H7 (cell line): ENCODE measurements at places on chromosomes 2 and 18.

GRCh38 chr2:69743847-69744264, 1.9 kb downstream of the ANXA4 start:
- no peak for DNase-seq

DNA sequence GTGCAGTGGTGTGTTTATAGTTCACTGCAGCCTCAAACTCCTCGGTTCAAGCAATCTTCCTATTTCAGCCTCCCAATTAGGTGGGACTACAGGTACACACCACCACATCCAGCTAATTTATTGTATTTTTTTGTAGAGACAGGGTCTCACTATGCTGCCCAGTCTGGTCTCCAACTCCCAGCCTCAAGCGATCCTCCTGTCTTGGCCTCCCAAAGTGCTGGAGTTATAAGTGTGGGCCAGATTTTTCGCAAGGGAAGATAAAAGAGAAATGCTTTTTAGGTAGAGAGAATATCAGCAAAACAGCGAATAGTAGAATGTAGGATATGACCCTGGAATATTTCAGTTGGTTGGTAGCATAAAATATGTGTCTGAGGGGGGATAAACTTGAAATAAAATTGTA, 4.3 kb downstream of the DDX1 start:
- DNase-seq, result no peak

DNA sequence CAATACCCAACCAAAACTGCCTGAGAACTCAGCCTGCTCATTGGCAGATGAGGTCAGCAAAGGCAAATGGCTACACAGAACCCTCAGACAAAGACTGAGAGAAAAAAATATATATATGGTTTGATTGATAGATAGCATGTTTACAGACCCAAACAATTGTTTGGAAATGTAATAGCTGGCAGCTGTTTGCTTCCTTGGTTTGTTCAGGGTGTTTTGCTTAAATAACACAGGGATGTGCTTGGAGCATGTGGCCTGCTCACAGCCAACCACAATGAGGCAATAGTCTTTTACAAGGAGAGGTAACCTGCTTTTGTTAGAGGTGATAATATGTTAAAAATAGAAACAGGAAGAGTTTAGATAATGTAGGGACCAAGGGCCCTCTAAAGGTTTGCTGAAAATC, 84.5 kb downstream of the PDK1 start:
- no peak for DNase-seq

DNA sequence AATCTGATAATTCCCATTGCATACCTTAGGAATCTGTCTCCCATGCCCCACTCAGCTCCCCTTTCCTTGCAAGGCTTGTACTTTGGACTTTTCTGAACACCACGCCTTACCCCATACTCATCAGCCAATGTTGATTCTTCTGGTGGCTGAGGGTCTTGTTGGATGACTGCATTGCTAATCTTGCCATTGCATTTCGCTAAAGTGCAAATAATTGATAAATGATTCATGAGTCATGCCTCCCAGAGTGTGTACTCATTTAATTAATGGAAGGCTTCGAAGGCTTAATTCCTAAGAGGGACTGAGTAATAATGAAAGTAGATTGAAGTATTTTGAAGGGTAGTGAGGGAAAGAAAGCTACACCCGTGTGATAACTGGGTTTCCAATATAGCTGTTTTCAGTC, 28.0 kb upstream of the PPP1R1C start:
- no peak for DNase-seq

DNA sequence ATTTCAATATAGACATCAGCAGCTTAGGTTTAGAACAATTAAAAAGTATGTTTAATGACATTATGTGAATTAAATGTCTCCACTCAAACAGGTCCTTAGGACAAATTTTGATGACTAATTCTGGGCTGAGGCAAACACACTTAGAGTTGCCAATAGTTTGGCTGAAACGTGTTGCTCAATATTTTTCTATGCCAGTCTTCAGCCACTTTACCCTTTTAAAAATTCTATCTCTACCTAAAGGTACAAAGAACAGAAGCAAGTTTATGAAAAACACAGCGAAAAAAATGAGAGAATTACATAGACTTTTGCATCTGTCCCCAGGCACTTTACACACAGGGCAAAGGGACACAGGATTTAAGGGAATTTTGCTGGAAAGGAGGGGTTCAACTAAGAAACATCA, 4.5 kb downstream of the IDH1 start:
- no peak for DNase-seq

DNA sequence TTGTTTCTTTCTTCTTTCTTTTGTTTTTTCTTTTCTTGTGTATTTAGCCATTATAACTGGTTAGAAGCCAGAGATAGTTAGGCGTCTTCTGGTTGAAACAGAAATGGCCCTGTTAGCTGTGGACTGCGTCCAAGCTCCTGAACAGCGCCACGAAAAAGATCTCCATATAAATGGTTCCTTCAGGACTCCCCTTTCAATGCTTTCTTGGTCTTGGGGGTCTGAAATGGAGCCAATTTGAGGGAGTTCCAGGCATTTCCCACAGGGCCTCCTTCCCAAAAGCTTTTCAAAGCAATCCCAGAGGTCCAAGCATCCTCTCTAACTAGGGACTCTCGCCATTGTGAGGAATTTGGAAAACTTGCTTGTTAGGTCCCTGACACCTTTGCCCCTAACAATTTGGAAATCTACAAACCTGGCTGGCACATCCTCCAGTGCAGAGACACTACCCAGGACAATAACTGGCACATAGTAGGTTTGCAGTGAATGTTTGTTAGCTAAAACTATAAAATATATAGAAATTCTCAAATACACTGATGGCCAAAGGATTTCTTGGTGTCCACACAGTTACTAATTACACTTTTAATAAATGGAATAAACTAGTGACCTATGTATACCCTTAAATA, 80.1 kb downstream of the MYCN start:
- DNase-seq, result no peak

- DNase-seq, result no peak
Observed at GRCh38 chr2:62554440-62554839, 48.4 kb upstream of the TMEM17 start.

DNA sequence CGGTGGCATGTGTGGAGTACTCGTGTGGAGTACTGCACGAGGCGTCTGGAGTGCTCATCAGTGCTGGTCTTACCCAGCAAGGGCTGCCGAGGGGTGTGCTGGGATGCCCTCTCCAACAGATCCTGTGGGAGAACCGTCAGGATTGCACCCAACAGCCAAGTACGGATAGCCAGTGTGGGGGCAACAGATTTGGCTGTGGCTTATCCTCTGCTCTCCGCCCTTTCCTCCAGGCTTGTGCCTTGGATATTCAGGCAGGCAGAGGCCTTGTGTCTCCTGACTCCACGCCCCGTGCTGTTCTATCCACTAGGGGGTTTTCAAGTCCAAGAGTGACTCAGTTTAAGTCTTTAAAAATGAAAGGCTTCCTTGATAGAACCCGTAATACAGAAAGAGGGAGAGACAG, 321.0 kb upstream of the HS6ST1 start:
- no peak for DNase-seq

DNA sequence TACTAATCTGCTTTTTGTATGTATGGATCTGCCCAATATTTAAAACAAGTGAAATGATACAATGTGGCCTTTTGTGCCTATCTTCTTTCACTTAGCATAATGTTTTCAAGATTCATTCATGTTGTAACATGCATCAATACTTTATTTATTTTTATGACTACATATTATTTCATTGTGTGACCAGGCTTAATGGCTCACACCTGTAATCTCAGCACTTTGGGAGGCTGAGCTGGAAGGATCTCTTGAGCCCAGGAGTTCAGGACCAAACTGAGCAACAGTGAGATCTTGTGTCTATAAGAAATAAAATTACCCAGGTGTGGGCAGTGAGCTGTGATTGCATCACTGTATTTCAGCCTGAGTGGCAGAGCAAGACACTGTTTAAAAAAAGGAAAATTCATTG, 33.2 kb downstream of the SPOPL start:
- no peak for DNase-seq

GRCh38 chr2:124318913-124319312, 293.8 kb downstream of the CNTNAP5 start:
- DNase-seq, result no peak

GRCh38 chr2:24917086-24917485, 3.0 kb downstream of the ADCY3 start:
- no peak for DNase-seq

- no peak for DNase-seq
Observed at GRCh38 chr2:66236816-66237802, 197.8 kb upstream of the MEIS1 start.

DNA sequence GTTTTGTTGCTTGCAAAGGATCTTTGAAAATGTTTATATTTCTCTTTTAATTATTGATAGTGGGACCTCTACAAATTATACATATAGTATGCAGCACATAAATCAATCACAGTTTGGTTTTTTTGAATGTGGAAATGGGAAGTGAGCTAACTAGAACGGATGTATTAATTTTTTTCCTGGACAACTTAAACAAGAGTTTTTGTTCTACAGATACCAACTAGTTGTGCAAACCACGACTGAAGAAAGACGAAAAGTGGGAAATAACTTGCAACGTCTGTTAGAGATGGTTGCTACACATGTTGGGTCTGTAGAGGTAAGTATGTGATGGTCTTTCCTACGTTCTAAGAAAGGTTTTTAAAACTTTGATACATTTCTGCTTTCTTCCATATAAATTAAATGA, 39.2 kb downstream of the NDC80 start:
- no peak for DNase-seq

DNA sequence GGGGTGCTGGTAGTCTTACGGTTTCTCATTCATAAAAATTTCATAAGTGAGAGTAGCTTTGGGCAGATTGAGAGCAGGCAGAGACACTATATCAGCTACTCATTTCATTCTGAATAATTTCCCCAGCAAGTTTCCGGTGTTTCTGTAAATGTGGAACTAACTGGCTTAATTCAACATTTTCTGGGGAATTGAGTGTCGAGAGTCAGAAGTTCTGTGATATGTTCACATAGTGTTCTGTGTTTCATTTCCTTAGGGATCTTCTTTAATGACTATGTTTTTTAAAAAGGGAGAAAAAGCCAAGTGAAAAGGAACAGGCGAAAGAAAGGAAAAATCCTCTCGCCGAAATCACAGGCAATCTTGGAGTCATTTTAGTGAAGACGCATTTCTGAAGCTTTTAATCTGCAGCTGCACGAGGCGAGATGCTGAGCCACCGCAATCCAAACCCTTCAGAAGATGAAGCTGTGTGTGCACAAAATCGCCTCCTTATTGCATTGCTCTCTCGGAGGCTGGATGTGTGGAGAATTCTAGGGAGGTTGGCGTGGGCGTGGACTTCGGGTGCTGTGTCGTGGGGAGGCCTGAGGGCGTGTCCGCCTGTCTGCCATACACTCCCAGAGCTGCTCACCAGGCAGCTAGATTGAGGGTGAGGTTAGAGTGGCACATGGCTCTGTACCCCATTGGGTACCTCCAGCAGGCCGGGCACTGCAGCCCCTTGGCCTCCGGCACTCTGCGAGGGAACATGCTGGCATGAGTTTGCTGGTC, 38.4 kb upstream of the HDAC4 start:
- DNase-seq, result no peak

GRCh38 chr2:25983735-25984134, 1.4 kb upstream of the KIF3C start:
- no peak for DNase-seq

GRCh38 chr18:61637905-61638595, 254.8 kb downstream of the RNF152 start:
- DNase-seq, result peak; percentile 38

DNA sequence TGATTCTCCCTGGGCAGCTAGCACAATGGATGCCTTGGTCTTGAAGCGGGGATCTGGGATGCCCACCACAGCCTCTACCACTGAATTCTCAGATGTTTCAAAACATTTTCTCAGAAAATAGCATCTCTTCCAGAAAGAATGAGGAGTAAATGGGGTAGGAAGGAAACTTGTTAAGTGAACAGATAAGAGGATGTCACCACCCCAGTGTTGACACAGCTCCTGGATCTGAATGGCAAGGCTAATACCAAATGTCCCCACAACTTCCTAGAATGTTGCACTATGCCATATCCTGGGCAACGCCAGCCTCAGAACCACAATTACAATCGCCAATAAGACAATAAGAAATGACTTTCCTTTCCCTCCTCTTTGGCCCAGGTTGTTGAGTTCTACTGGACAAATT, 177.2 kb downstream of the BCL11A start:
- DNase-seq, result no peak
